Activated CD4-positive, alpha-beta T cell treated with anti-CD3 and anti-CD28 coated beads, Interleukin-2, amount 10 ng/mL, durations not matched to agents 7 days and 5 days (primary cell): ENCODE measurements at places on chromosomes 2 and 18. TPM values are rescaled to one million over a fixed set of nuclear protein-coding genes. Genes with fewer than 3 reads are reported as not detected.

GRCh38 chr2:132804051-132804450, 134.0 kb upstream of the LYPD1 start:
- H3K27ac ChIP-seq: no peak overlapping the region
- no peaks in the 10 kb centered on the region for H3K27me3 ChIP-seq
- DNase-seq: no peak
- H3K4me1 ChIP-seq: no peaks in the 10 kb centered on the region

DNA sequence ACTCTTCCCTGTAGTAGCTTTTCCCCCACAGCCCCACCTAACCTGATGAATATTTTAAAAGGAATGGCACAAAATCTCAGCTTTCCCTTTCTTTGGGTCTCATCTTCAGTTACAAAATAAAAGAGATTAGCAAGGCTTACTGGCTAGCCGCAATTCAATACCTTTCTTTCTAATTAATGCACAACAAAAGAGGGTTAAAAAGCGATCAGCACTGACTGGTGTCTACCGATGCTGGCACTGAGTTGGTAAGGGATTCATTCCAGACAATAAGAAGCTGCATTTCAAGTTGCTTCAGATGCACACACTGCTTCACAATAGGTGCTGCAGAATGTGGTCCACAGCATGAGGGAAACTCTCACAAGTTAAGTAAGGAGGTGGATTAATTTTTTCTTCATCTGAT, 41.9 kb downstream of the HDHD2 start:
- no peaks in the 10 kb centered on the region for H3K27me3 ChIP-seq
- no peak overlapping the region for H3K27ac ChIP-seq
- DNase-seq: no peak
- H3K4me1 ChIP-seq: no peaks in the 10 kb centered on the region
- H3K36me3 ChIP-seq: peaks cover 15% of the 10 kb centered on the region

DNA sequence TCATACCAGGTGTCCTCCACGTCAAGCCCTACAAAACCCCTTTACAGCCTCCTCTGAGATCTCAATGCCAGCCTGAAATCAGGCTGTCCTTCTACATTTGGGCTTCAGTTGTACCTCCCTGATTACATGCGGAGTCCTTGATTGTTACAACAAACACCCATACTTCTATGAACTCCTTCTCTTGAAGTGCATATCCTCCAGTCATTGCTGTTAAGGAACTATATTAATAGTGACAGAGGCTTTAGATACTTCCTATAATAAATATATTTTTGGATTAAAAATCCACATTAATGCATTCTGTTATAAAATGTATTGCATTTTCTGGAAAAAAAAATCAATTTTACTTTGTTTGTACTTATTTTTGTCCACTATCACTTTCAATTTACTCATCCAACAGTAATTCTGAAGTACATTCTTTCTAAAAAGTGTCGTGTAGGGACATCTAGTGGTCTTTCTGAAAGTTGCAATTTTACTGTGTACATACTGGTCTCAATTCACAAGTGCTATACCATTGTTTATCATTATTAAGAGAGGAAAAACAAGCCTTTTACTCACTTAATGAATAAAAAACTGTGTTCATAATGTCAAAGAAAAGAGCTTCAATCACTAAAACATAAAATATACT, 316.4 kb downstream of the DSEL start:
- H3K4me3 ChIP-seq: no peak overlapping the region
- no peaks in the 10 kb centered on the region for H3K4me1 ChIP-seq
- no peaks in the 10 kb centered on the region for H3K27me3 ChIP-seq
- no peak overlapping the region for H3K27ac ChIP-seq
- peak; percentile 18 for DNase-seq
- H3K36me3 ChIP-seq: no peaks in the 10 kb centered on the region

- H3K4me1 ChIP-seq: peaks cover 53% of the 10 kb centered on the region
- H3K4me3 ChIP-seq: peak overlapping the region; percentile 24
- H3K36me3 ChIP-seq: peaks cover 10% of the 10 kb centered on the region
These were observed 6.9 kb downstream of the OTX1 start for GRCh38 chr2:63057249-63058143.

- H3K4me1 ChIP-seq: peaks cover 15% of the 10 kb centered on the region
- H3K27ac ChIP-seq: no peak overlapping the region
- DNase-seq: no peak
- H3K4me3 ChIP-seq: no peak overlapping the region
- H3K36me3 ChIP-seq: no peaks in the 10 kb centered on the region
- no peaks in the 10 kb centered on the region for H3K27me3 ChIP-seq
These were observed 34.6 kb upstream of the B3GNT7 start for GRCh38 chr2:231360881-231361371.

GRCh38 chr18:73688851-73689711, 458.6 kb downstream of the FBXO15 start:
- H3K36me3 ChIP-seq: no peaks in the 10 kb centered on the region
- no peaks in the 10 kb centered on the region for H3K4me1 ChIP-seq
- H3K4me3 ChIP-seq: no peak overlapping the region
- H3K27me3 ChIP-seq: no peaks in the 10 kb centered on the region
- no peak overlapping the region for H3K27ac ChIP-seq
- DNase-seq: no peak

DNA sequence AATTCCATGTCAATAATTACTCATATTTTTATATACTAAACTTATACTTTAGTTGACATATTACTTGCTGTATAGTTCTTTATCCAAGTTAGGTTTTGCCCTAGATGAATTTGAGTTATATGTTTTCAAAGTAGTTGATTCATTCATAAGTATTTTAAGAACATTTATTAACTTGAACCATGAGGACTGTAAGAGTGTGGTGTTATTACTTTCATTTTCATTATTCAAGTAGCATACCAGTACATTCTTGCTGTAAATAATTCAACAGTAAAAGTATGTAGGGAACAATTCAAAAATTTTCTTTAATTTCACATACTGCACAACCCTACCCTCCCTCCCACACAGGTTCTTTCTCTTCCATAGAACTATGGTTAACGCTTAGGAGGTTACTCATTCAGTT, 75.4 kb downstream of the ANKRD12 start:
- no peaks in the 10 kb centered on the region for H3K27me3 ChIP-seq
- H3K4me1 ChIP-seq: peaks cover 9% of the 10 kb centered on the region
- H3K36me3 ChIP-seq: peaks cover 54% of the 10 kb centered on the region

- H3K27ac ChIP-seq: no peak overlapping the region
- H3K27me3 ChIP-seq: peaks cover 55% of the 10 kb centered on the region
- peaks cover 4% of the 10 kb centered on the region for H3K4me1 ChIP-seq
- no peaks in the 10 kb centered on the region for H3K36me3 ChIP-seq
- no peak overlapping the region for H3K4me3 ChIP-seq
These were observed 9.9 kb downstream of the LIMS2 start for GRCh38 chr2:127665267-127665893.

DNA sequence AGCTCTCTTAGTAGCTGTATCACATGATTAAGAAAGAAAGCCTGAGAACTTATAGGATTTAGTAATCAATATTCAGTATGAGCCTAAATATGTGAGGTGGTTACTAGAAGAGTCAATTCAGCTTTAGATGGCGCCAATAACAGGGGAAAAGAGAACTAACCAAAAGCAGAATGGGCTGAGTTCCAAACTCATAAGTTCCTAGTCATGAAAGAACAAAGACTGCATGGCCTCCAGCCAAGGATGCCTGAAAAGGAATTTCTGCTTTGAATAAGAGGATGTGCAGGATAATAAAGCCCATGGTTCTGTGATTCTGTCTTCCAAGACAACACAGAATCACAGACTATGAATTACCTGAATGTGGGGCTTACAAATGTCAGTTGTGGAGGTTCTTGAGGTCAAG, 196.5 kb downstream of the SATB2 start:
- H3K4me3 ChIP-seq: no peak overlapping the region
- H3K36me3 ChIP-seq: no peaks in the 10 kb centered on the region
- no peaks in the 10 kb centered on the region for H3K4me1 ChIP-seq
- no peak for DNase-seq
- no peak overlapping the region for H3K27ac ChIP-seq

DNA sequence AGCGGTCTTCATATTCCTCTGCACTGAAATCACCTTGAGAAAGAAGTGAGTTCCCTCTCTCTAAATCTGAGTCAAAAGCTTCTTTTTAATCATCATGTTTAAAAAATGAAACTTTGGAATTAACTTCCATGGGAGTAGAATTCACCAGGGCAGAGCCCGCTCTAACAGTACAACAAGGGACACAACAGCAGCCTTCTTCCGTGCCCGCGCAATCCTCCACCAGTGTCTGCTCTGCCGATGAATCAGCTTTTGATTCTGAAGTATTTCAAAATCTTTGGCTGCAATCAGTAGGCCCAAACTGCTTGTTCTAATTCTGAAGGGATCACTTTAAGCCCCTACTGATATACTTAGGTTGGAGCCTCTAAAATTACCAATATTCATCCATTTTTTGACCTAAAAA, 76.9 kb downstream of the USP40 start:
- H3K4me3 ChIP-seq: no peak overlapping the region
- no peaks in the 10 kb centered on the region for H3K27me3 ChIP-seq
- no peaks in the 10 kb centered on the region for H3K36me3 ChIP-seq
- DNase-seq: no peak
- H3K4me1 ChIP-seq: no peaks in the 10 kb centered on the region

GRCh38 chr2:4930704-4931103, 761.5 kb upstream of the SOX11 start:
- H3K27ac ChIP-seq: no peak overlapping the region
- H3K36me3 ChIP-seq: no peaks in the 10 kb centered on the region
- H3K4me3 ChIP-seq: no peak overlapping the region
- no peak for DNase-seq
- no peaks in the 10 kb centered on the region for H3K4me1 ChIP-seq

DNA sequence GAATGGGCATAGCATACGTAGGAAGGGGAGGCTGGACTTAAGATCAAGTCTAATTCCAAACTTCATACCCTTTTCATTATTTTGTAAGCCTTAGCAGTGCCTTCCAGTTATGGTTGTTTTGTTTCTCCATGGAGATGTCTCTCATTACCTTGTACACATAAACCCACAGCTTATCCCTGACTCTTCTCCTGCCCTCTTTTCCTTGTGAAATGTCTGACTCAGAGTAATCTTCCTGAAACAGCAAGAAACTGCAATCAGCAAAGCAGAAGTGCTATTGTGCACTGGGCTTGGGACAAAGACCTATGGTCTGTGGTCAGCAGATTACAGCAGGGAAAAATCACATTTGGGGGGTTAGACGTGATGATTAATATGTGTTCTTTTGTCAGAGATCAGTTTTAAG, 176.7 kb downstream of the IKZF2 start:
- H3K36me3 ChIP-seq: no peaks in the 10 kb centered on the region
- peaks cover 3% of the 10 kb centered on the region for H3K27me3 ChIP-seq
- DNase-seq: no peak
- H3K4me3 ChIP-seq: no peak overlapping the region
- H3K27ac ChIP-seq: no peak overlapping the region
- peaks cover 5% of the 10 kb centered on the region for H3K4me1 ChIP-seq

DNA sequence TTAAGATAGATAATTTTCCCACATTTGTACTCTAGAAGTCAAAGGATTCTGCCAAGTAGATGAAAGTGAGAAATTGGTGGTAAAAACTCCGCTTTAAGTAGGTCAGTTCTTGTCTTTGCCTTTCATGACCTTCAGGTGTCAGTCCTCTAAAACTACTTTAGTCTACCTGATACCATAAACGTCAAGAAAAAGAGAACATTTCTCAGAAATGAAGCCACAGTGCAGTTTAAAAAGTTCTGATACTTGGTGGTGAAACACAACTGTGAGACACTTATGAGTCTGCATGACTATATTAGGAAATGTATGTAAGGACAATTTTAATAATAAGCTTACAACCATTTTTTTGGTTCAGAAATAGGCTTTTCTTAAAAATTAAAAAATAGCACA, 583.3 kb downstream of the SATB2 start:
- H3K27me3 ChIP-seq: no peaks in the 10 kb centered on the region
- H3K4me3 ChIP-seq: no peak overlapping the region
- H3K4me1 ChIP-seq: no peaks in the 10 kb centered on the region
- no peak overlapping the region for H3K27ac ChIP-seq
- no peak for DNase-seq

DNA sequence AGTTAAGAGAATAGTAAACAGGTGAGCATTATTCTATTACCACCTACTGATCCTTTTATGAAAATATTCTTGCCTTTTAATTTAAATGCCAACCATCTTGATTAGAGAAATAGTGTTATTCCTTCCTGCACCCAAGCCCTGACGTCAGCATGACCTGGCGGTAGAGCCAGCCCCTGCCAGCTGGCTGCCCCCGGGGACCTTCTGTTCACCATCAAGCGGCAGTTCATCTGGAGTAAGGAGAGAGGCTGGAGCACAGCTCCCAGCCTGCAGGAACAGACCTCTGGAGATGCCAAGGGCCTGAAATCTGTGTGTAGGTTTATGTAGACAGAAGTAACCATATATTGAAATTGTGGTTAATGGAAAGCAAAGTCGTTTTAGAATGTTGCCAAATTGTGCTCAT, 171.8 kb downstream of the GBX2 start:
- H3K4me1 ChIP-seq: no peaks in the 10 kb centered on the region
- H3K27ac ChIP-seq: no peak overlapping the region
- H3K27me3 ChIP-seq: no peaks in the 10 kb centered on the region

- no peaks in the 10 kb centered on the region for H3K27me3 ChIP-seq
- H3K4me3 ChIP-seq: no peak overlapping the region
- DNase-seq: no peak
- no peaks in the 10 kb centered on the region for H3K4me1 ChIP-seq
These were observed 115.2 kb upstream of the SIX2 start for GRCh38 chr2:45124456-45124855.

DNA sequence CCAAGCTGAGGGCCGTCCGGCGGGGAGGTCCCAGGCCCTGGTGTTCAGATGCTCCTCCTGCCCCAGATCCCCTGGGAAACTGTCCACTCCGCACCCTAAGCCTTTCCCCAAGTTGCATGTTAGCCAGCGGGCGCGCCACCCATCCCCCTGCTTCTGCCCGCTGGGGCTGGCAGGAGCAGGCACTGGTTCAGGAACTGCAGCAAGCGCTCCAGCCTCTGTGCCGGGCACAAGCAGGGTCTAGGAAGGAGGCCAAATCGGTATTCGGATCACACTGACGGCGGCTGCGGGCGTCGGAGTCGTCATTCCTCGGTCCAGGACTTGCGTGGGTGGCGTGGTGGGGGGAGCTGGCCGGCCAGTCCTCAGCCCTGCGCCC, 53.7 kb downstream of the FAM168B start:
- peak overlapping the region; percentile 60 for H3K27ac ChIP-seq
- H3K36me3 ChIP-seq: peaks cover 6% of the 10 kb centered on the region
- H3K4me1 ChIP-seq: peaks cover 27% of the 10 kb centered on the region
- H3K4me3 ChIP-seq: peak overlapping the region; percentile 30
- H3K27me3 ChIP-seq: peaks cover 16% of the 10 kb centered on the region

- no peak overlapping the region for H3K27ac ChIP-seq
- no peak overlapping the region for H3K4me3 ChIP-seq
- no peaks in the 10 kb centered on the region for H3K36me3 ChIP-seq
- no peaks in the 10 kb centered on the region for H3K4me1 ChIP-seq
- no peaks in the 10 kb centered on the region for H3K27me3 ChIP-seq
- no peak for DNase-seq
These were observed 714.6 kb upstream of the LRATD1 start for GRCh38 chr2:13917958-13918357.

- H3K4me3 ChIP-seq: peak overlapping the region; percentile 28
- peak; percentile 38 for DNase-seq
- H3K27me3 ChIP-seq: no peaks in the 10 kb centered on the region
These were observed 184.9 kb downstream of the UBE2E3 start for GRCh38 chr2:181165199-181165868.

DNAH7 gene
- not detected for total RNA-seq

NGEF gene
- not detected for total RNA-seq

SLC14A1 gene
- total RNA-seq: 7.3 TPM

COX5B gene
- 196 TPM for total RNA-seq

NAGK gene
- total RNA-seq: 81.1 TPM

UXS1 gene
- total RNA-seq: 77.6 TPM

OSBPL6 gene
- 0.52 TPM for total RNA-seq

IL1R2 gene
- total RNA-seq: 0.52 TPM
